Endothelial cell (in vitro differentiated cells): ENCODE measurements at places on chromosomes 5 and 9.

GRCh38 chr5:41527201-41527779, 16.9 kb upstream of the PLCXD3 start:
- DNase-seq: no peak

DNA sequence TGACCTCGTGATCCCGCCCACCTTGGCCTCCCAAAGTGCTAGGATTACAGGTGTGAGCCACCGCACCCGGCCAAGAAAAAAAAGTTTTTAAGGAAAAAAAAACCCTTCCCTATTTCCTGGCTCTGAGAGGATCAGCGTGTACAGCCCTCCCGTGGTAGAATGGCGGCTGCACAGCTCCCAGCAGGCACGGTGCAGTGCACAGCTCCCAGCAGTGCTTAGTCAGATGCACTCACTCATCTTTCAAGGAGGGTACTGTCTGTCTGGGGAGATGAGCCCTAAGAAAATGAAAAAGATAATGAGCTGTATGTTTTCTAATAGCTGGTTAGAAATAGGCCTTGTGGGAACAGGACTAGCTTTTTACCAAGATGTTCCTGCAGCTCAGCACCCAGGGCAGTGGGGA, 36.7 kb upstream of the SLC2A8 start:
- no peak for DNase-seq

DNA sequence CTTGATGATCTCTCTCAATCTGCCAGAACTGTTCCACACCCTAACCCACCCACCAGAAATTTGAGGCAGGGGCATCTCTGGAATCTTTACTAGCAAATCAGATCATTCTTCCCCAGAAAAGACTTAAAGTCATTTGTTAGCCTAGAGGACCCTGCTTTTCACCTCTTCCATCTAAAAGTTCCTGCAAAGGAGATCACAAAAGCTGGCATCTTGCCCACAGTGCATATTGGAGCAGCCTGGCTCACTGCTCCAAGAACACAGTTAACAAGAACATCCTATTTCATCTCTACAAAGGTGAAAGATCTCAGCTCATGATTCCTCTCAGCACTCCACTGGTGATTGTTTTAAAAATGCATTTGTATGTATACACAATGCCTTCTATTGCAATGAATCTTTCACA, 36.3 kb downstream of the GABRP start:
- DNase-seq: no peak

DNA sequence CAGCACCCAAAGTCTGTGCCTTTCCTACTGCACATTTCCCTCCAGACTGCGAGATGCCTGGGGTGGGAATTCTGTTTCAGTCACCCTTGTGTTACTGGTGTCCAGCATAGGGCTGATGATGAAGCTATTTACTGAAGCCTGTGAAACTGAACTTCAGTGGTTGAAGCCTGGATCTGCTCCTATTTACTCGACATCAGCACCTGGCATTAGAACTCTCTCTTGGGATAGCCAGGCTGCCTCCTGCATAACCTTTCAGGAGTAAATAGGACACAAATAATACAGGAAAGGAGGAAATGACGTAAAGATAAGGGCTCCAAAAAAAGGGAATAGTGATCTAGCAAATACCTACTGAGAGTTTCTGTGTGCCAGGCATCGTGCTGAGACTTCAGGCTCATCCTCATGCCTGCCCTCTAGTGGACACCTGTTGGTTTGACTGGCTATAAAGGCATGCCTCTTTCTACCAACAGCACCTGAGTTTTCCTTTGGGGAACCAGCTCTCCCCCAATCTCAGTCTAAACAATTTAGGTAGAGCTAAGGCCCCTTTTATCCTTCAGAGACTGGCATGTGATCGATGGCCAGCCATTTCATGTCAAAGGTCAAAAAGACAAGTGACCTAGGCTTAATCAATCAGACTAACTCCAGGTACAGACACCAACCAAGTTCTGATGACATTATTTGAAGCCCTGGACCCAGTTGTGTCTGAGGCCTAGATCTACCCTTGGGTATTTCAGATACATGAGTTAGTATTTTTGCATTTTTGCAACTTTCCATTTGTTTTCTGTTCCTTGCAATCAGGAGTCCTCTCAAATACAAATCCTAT, 192.1 kb upstream of the TRIM32 start:
- peak; percentile 27 for DNase-seq

- DNase-seq: no peak
Measured at GRCh38 chr5:172412724-172413286, 41.5 kb downstream of the SH3PXD2B start.

DNA sequence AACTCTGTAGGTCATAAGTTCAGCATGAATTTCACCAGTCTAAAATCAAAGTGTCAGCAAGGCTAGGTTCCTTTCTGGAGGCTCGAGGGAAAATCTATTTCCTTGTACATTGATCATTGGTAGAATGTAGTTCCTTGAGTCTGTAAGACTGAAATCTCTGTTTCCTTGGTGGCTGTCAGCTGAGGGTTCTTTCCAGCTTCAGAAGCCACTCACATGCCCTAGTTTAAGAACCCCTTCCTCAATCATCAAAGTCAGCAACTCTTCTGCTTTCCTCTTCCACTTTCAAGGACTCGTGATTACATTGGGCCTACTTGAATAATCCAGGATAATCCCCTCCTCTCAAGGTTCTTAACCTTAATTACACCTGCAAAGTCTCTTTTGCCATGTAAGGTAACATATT, 4.9 kb upstream of the SCAMP1 start:
- no peak for DNase-seq

DNA sequence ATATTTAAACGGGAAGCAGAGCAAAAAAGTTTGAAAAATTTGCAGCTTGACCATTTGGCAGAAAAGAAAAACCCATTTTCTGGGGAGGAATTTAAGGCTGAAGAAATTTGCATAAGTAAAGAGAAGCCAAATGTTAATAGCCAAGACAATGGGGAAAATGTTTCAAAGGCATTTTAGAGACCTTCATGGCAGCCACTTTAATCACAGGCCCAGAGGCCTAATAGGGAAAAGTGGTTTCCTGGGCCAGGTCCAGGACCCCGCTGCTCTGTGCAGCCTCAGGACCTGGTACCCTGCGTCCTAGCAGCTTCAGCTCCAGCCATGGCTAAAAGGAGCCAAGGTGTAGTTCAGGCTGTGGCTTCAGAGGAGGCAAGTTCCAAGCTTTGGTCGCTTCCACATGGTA, 507.3 kb downstream of the SLCO4C1 start:
- no peak for DNase-seq

DNA sequence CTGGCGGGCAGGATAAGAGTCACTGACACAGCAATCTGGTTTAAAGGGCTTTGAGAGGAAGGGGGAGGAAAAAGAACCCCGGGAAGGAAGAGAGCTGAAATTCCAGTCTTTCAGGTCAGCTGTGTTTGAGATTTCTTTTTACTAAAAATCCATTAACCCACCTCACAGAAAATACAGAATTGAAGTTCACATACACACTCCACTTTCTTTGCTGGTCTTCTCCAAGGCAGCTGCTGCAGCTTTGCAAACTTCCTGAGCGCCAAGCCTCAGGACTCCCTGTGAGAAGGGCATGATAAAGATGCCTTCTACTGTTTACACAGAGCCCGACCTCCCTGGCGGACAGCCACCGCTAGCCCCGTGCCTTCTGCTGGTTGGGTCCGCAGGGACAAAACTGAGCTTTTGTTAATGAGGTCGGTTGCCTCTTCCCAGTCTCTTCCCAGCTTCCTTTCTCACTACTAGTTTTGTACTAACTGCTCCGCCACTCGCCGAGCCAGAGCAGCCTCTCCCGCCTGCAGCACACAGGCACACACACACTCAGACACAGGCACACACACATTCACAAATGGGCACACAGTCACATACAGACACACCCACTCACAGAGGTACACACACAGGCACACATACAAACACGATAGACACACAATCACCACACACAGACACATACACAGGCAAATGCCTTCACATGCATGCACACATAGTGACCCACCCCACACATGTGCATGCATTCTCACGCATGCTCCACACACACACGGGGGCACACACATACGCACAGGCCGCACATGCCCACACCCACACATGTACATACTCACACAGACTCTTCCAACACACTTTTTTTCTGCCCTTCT, at the start of gene FREM1:
Gene FREM1 (minus strand): TSS at position 468 of the 845 bp plus-strand sequence. CDS start 41,451 bp downstream, outside the sequence.
- DNase-seq: peak; percentile 38

- no peak for DNase-seq
Measured at GRCh38 chr9:4097515-4097914, 202.4 kb downstream of the GLIS3 start.

DNA sequence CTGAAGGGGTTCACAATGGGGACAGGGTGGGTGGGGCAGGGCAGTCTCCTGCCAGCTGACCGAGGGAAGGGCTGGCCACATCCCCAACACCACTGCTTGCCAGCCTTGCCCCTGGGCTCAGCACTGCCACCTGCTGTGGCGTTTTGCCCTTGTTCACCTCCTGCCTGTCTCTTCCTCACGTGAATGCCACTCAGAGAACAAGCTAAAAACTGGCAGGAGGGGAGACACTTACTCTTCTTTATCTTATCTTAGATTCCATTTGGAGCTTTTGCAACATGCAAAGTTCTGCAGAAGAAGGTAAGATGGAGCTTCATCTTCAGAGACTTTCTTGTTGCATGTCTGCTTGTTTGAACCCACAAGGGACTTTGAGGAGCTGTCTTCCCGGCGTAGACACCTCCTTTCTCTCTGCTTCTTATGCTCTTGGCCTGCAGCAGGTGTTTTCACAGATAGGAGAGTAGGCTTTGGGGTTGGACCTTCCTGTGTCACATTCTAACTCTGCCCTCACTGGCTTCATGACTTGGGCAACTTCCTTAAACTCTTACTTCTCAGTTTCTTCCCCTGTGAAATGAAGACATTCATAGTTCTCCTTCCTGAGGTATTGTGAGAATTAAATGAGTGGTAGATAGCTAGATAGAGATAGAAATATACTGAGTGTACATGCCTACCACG, 4.1 kb downstream of the LRSAM1 start:
- peak; percentile 22 for DNase-seq

DNA sequence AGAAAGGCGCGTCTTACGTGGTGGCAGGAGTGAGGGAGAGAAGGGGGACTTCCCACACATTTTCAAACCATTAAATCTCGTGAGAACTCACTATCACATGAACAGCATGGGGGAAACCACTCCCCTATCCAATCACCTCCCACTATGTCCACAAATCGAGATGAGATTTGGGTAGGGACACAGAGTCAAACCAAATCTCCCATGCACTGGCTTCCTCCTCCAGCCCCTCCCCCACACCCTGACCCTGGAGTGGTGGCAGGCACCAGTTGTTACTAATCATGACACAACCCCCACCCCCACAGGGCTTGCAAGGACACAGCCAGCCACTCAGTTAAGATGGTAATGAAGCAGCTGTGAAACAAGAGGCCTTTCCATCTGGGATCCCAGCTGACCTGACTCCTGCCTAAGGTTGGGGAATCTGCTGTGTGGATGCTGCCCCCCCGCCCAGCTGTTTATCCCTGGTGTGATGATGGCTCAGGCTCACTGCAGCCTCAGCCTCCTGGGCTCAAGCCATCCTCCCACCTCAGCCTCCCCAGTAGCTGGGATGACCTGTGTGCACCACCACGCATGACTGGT, 57.1 kb upstream of the FUBP3 start:
- no peak for DNase-seq

DNA sequence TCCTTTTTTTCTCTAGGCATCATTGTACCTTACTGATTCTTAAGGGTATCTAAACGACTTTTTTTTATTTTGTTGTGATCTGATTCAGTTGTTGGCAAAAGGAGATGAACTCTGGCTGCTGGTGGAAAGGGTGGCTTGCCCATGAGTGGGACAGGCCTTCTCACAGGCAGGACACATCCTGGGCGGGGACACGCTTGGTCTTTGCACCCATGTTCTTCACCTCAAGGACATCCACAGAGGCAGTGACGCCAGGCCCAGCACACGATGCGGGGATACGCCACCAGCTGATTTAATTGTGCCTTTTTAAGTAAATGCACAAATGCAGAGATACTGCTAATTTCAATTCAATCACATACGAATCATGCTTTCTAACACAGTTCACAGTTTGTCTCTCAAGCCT, 208.1 kb downstream of the FANCC start:
- no peak for DNase-seq

GRCh38 chr9:125656560-125656959, 50.4 kb downstream of the MAPKAP1 start:
- DNase-seq: no peak

DNA sequence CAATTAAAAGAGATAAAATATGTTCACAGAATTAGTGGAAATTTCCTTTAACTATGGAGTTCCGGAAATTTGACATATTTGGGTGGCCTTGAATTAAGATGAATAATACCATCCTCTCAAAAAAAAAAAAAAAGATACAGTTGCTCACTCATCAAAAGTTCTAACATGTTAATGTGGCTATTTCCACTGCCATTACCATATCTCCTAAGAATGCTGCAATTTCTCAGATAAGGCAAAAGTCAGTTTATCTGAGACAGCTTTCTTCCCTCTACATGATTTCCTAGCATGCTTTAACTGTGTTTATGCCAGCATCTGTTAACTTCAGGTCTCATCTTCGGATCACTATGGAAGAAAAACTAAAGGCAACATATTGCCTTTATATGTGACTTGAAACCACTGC, 2.6 kb downstream of the FASTKD3 start:
- DNase-seq: no peak

- no peak for DNase-seq
Measured at GRCh38 chr5:115246361-115246991, 16.2 kb downstream of the PGGT1B start.

- no peak for DNase-seq
Measured at GRCh38 chr5:151026088-151026487, 5.7 kb downstream of the GPX3 start.

DNA sequence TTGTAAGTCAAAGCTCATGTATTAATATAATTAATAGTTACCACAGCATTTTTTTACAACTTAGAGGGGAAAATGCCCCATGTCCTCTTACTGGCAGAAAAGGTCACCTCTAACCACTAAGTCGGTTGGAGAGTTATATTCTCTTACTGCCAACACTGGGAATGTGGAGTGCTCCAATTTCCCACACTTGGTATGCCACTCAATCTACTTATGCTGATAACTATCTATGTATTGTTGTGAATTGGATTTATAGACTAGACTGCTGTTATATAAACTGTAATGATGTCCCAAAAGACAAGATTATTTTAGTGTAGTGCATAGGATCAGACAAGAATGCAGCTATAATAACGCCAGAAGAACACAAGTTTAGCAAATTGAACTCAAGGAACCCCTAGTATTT, 2385.2 kb upstream of the C9orf72 start:
- DNase-seq: no peak

GRCh38 chr5:173780235-173781234, 107.6 kb upstream of the CPEB4 start:
- DNase-seq: no peak

GRCh38 chr5:154767576-154767975, 12.4 kb downstream of the LARP1 start:
- no peak for DNase-seq

DNA sequence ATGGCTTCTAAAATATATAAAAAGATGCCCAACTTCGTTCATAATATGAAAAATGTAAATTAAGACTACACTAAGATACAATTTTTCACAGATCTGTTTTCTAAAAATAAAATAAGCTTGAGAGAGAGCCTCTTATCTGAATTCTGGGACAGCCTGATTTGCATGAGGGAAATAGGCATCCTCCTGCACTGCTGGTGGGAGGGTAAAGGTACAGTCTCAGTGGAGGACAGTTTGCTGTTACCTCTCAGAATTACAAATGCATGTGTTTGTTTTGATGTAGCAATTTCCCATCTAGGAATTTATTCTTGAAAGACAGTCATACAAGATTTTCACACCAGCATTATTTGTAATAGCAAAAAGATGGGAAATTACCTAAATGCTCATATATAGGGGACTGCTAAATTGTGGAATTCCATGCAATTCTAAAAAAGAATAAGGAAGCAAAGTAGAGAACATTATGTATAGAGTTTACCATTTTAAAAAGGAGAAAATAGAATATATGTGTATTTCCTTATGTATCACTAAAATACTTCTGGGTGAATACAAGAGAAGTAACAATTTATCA, 75.7 kb downstream of the ZSWIM6 start:
- no peak for DNase-seq

GRCh38 chr5:110873773-110874437, 135.1 kb downstream of the SLC25A46 start:
- no peak for DNase-seq
